Activated T-helper 1 cell treated with anti-CD3 and anti-CD28 coated beads, Interleukin-12 subunit alpha, Interleukin-12 subunit beta, Interleukin-2, Interleukin-4 antibody, amounts not matched to agents 30 ng/mL and 10 ng/mL and 1 ng/mL, durations not matched to agents 14 hours and 24 hours and 36 hours (primary cell): ENCODE measurements at places on chromosomes 1 and 21. TPM values are rescaled to one million over a fixed set of nuclear protein-coding genes. Genes with fewer than 3 reads are reported as not detected.

GRCh38 chr21:46157396-46157986 is 2.1 kb upstream of the FTCD start:
- no peaks in the 10 kb centered on the region for H3K27me3 ChIP-seq
- no peaks in the 10 kb centered on the region for H3K36me3 ChIP-seq
- no peaks in the 10 kb centered on the region for H3K4me1 ChIP-seq
- DNase-seq = no peak

DNA sequence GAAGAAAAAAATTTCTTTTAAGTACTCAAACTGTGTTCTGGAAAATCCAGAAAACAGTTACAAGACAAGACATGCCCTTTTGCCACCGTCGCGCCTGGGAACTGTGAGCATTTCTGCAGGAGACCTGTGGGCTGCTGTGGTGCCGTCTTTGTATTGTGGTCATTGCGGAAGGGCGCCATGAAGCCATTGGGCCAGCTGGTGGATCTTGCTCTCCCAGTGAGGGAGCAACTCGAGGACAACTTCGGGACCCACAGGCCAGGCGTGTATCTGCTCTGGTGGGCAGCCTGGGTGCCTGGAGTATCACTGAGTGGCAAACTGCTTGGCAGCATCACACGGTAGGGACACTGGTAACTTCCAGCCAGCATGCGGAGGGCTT is 3.8 kb upstream of the THEMIS2 start:
- peak overlapping the region; percentile 89 for H3K27ac ChIP-seq
- H3K4me1 ChIP-seq = peaks cover 57% of the 10 kb centered on the region
- no peaks in the 10 kb centered on the region for H3K27me3 ChIP-seq
- no peak for DNase-seq

DNA sequence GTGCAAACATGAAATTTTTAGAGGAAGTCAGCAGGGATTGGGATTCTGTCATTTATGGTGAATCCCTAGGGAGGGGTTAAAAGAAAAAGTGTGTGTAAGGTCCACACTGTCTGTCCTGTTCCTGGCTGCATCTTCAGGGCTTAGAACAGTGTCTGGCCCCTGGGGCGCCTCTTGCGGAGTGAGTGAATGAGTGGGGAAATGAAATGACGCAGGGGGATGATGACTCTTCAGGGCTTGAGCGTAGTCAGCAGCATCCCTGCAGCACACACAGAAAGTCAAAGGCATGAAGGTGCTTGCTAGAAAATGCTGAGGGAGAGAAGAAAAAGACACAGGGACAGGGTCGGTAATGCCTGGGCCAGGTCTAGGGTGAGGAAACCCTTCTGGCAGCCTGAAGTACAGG is 57.8 kb downstream of the PGBD5 start:
- no peaks in the 10 kb centered on the region for H3K4me1 ChIP-seq
- peaks cover 5% of the 10 kb centered on the region for H3K27me3 ChIP-seq
- H3K4me3 ChIP-seq = no peak overlapping the region
- H3K27ac ChIP-seq = no peak overlapping the region
- no peaks in the 10 kb centered on the region for H3K36me3 ChIP-seq

- H3K4me1 ChIP-seq = no peaks in the 10 kb centered on the region
- DNase-seq = no peak
- H3K4me3 ChIP-seq = no peak overlapping the region
- H3K36me3 ChIP-seq = no peaks in the 10 kb centered on the region
Observed at GRCh38 chr1:70842562-70842961, 205.1 kb downstream of the PTGER3 start.

GRCh38 chr1:109535971-109536491 is 3.6 kb upstream of the GPR61 start:
- peaks cover 6% of the 10 kb centered on the region for H3K27me3 ChIP-seq
- H3K4me1 ChIP-seq = peaks cover 19% of the 10 kb centered on the region
- no peaks in the 10 kb centered on the region for H3K36me3 ChIP-seq
- no peak for DNase-seq
- no peak overlapping the region for H3K27ac ChIP-seq
- H3K4me3 ChIP-seq = no peak overlapping the region

- H3K27ac ChIP-seq = no peak overlapping the region
- H3K4me1 ChIP-seq = peaks cover 2% of the 10 kb centered on the region
- H3K4me3 ChIP-seq = no peak overlapping the region
- H3K36me3 ChIP-seq = peaks cover 56% of the 10 kb centered on the region
Observed at GRCh38 chr1:169395955-169396354, 28.0 kb downstream of the BLZF1 start.

- no peaks in the 10 kb centered on the region for H3K36me3 ChIP-seq
- no peaks in the 10 kb centered on the region for H3K4me1 ChIP-seq
- no peaks in the 10 kb centered on the region for H3K27me3 ChIP-seq
- DNase-seq = no peak
- no peak overlapping the region for H3K4me3 ChIP-seq
Observed at GRCh38 chr1:36764798-36765197, 269.5 kb downstream of the GRIK3 start.

- DNase-seq = no peak
- peaks cover 24% of the 10 kb centered on the region for H3K27me3 ChIP-seq
- H3K4me1 ChIP-seq = peaks cover 17% of the 10 kb centered on the region
- peak overlapping the region; percentile 86 for H3K4me3 ChIP-seq
Observed at GRCh38 chr1:64505944-64506655, 36.2 kb downstream of the CACHD1 start.

DNA sequence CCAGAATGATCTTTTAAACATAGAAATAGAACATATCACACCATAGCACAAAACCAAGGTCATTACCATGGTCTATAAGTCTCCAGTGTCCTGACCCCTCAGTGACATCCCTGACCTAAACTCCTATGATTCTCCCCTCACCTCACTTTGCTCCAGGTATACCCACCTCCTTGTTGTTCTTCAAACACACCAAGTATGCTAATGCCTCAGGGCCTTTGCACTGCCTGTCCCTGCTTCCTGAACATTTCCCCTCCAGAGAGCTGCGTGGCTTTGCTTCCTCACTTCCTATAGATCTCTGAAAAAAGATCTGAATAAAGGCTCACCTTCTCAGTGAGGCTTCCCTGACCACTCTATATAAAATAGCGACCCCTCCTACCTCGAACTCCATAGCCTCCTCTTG is 1.1 kb downstream of the GOLT1A start:
- H3K4me3 ChIP-seq = no peak overlapping the region
- no peak for DNase-seq
- H3K27ac ChIP-seq = no peak overlapping the region
- H3K27me3 ChIP-seq = peaks cover 14% of the 10 kb centered on the region

GRCh38 chr21:41765420-41765821 is 1.4 kb downstream of the RIPK4 start:
- H3K36me3 ChIP-seq = no peaks in the 10 kb centered on the region
- peak overlapping the region; percentile 15 for H3K4me3 ChIP-seq
- DNase-seq = no peak
- H3K27me3 ChIP-seq = peaks cover 77% of the 10 kb centered on the region

DNA sequence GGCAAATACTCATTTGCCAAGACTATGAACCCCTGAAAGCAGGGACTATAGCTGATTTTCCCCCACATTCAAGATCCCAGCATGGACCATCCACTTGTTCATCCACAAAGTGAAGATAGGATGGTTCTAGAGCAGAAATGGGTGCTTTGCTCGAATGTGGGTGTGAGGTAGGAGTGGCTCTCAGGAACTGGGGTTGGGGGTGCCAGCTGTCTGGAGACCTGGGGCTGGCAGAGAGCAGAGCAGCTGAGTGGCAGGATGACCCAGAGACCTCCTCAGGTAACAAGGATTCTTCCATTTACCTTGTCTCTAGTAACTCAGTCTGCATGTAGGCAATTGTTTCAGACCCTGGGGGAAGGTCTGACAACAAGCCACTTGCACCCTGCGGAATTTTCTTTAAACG is 6.0 kb downstream of the S100A9 start:
- DNase-seq = no peak
- H3K27me3 ChIP-seq = peaks cover 7% of the 10 kb centered on the region
- no peak overlapping the region for H3K4me3 ChIP-seq
- H3K27ac ChIP-seq = no peak overlapping the region
- H3K4me1 ChIP-seq = peaks cover 3% of the 10 kb centered on the region

DNA sequence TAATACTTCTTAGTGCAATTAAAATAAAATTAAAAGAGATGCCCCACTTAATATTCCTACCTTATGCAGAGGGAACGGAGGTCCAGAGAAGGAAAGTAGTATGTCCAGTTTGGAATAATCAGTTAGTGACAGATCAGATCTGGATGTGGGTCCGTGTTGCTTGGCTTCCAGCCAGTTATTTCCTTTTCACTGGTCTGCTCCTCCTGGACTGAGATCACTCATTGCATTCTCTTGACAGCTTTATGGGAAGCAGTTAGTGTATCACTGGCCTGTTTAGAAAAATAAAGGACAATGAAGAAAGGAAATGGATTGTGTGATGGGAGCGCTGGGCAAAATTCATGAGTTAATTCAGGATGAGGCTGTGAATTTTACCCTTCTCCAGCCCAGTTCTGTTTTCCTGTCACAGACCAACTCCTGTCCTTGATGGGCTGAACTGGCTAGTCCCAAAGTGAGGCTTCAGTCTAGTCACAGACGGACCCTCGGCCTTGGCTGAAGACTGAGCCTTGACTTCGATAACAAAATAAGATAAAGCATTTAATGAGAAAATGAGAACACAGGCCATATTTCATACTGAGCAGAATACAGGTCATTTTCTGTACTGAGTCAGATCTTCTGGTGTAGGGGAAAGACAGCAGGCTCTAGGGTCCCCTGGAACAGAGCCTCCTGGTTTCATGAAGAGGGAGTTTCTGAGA is 85.2 kb upstream of the TRABD2B start:
- no peak overlapping the region for H3K4me3 ChIP-seq
- H3K36me3 ChIP-seq = no peaks in the 10 kb centered on the region
- DNase-seq = no peak
- no peaks in the 10 kb centered on the region for H3K4me1 ChIP-seq

GRCh38 chr1:89847191-89847729 is 26.4 kb downstream of the LRRC8D start:
- H3K4me3 ChIP-seq = peak overlapping the region; percentile 45
- no peak overlapping the region for H3K27ac ChIP-seq
- H3K4me1 ChIP-seq = peaks cover 74% of the 10 kb centered on the region
- no peaks in the 10 kb centered on the region for H3K27me3 ChIP-seq

- H3K4me1 ChIP-seq = no peaks in the 10 kb centered on the region
- peaks cover 2% of the 10 kb centered on the region for H3K36me3 ChIP-seq
- H3K27me3 ChIP-seq = no peaks in the 10 kb centered on the region
- no peak for DNase-seq
- H3K27ac ChIP-seq = no peak overlapping the region
Observed at GRCh38 chr1:52911541-52911940, 10.0 kb downstream of the ECHDC2 start.

DNA sequence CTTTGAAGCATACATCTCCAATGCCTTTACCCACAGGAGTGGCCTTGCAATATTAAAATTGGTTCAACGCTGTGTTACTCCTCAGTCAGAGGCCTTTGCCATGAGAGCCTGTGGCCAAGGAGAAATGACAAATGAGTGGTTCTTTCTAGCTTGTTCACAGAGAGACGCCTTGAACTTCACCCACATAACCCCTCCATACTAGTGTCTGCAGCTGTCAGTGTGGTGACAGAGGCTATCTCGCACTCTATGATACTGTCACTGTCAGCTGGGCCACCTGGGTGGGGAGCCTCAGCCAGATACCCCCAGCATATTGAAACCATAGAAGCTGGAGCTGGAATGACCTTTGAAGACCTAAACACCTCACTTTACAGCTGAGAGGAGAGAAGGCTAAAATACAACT is 57.4 kb upstream of the LBR start:
- H3K27me3 ChIP-seq = peaks cover 21% of the 10 kb centered on the region
- no peak overlapping the region for H3K4me3 ChIP-seq
- H3K27ac ChIP-seq = no peak overlapping the region
- no peaks in the 10 kb centered on the region for H3K36me3 ChIP-seq
- H3K4me1 ChIP-seq = no peaks in the 10 kb centered on the region

- no peaks in the 10 kb centered on the region for H3K36me3 ChIP-seq
- H3K4me3 ChIP-seq = no peak overlapping the region
- DNase-seq = no peak
Observed at GRCh38 chr1:211738691-211739301, 63.4 kb upstream of the NEK2 start.

DNA sequence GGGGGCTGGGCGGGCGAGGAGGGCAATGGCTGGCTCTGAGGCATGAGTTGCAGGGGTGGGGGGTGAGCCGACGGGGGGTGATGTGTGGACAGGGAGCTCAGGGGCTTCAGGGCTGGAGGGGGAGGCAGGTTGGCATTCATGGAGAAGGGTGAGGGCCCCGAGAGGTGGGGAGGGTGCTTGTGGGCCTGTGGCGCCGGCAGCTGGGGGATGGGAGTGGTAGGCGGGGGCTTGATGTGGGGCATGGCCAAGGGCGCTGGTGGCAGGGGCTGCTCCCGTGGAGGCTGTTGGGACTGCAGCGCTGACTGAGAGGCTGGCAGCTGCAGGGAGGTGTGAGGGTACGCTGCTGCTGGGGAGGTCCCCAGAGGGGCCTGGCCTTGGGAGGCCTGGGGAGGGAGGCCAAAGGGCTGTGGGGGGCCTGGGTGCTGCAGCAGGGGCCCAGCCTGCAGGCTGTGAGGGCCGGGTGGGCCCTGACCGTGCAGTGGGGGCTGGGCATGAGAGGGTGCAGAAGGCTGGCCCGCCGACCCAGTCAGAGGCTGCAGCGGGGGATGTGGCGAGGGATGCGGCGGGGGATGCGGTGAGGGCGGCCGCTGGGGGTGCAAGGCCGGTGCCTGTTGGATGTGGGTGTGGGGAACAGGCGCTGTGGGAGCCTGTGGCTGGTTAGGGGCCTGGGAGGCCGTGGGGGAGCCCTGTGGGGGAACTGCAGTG is 42.7 kb downstream of the SLC45A1 start:
- DNase-seq = no peak
- no peaks in the 10 kb centered on the region for H3K4me1 ChIP-seq
- H3K36me3 ChIP-seq = peaks cover 19% of the 10 kb centered on the region
- H3K27me3 ChIP-seq = peaks cover 1% of the 10 kb centered on the region
- no peak overlapping the region for H3K4me3 ChIP-seq
- H3K27ac ChIP-seq = no peak overlapping the region

DNA sequence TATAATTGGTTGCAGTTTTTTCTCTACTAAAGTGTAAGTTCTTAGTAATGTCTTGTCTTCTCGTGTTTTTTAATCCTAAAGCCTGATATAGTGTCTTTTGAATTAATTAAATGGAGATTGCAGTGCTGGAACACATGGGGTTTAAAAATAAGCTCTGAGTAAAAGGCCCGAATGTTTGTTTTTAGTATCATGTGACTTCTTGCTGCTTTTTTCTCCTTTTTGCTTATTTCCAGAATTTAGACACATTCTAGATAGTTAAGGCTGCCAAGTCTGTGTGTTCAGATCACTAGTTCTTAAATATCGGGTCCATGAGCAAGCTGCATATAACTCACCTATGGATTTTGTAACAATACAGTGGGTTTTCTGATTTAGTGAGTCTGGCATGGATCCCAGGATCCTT is 27.5 kb downstream of the KCTD3 start:
- no peak overlapping the region for H3K4me3 ChIP-seq
- no peak for DNase-seq
- no peaks in the 10 kb centered on the region for H3K27me3 ChIP-seq
- H3K27ac ChIP-seq = no peak overlapping the region

The BRINP3 gene
- not detected in 2 replicates for total RNA-seq

The UCHL5 gene
- total RNA-seq = 88.1 and 93.1 TPM in 2 replicates

The S100A5 gene
- total RNA-seq = 1.3 and 1.6 TPM in 2 replicates

The RAB3B gene
- 0.05 TPM in 2 replicates for total RNA-seq

The ATXN7L2 gene
- 17.4 and 18.0 TPM in 2 replicates for total RNA-seq

The AIRE gene
- total RNA-seq = not detected in 2 replicates

The CFAP74 gene
- total RNA-seq = not detected in 2 replicates
